ENCODE measurements at places on chromosomes 2 and 18.

GRCh38 chr18:8177330-8178016 lies 431.8 kb upstream of the RAB12 start:
- DNase-seq = no peak

- DNase-seq = no peak
Measured at GRCh38 chr2:8750221-8750620, 68.4 kb downstream of the ID2 start.

DNA sequence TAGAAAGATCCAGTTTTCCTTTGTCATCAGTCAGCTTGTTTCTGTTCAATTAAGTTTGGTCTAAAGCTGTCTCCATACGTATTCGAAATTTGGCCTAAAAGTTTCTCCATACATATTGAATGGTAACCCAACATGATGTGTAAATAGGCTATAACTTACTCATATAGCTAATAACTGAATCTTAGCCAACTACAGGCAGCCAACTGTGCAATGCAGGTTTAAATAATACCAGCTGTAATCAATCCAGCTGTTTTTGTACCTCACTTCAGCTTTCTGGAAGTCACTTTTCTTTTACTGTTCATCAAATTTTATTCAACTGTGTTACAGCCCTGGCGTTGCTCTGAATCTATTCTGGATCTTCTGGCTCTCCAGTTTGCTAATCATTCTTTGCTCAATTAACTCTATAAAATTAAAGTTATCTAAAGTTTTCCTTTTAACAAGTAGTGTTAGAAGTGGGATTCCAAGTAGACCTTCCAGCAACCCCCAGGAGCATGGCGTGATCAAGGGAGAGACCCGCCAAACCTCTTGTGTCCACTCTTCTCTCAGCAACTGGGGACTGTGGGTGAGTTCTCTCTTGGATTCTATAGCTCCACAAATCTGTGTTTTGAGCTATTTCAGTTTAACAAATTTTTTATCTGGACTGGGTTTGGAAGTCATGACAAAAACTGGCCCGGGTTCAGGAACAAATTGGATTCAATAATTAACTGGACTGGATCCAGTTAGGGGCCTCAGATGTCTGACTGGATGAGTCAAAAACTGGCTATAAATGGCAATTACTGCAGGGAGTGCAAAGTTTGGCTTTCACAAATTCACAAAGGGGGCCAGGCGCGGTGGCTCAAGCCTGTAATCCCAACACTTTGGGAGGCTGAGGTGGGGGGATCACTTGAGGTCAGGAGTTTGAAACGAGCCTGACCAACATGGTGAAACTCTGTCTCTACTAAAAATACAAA lies 329.7 kb upstream of the ST6GAL2 start:
- no peak for DNase-seq

- no peak for DNase-seq
Measured at GRCh38 chr2:75525434-75526310, 35.1 kb downstream of the EVA1A start.

DNA sequence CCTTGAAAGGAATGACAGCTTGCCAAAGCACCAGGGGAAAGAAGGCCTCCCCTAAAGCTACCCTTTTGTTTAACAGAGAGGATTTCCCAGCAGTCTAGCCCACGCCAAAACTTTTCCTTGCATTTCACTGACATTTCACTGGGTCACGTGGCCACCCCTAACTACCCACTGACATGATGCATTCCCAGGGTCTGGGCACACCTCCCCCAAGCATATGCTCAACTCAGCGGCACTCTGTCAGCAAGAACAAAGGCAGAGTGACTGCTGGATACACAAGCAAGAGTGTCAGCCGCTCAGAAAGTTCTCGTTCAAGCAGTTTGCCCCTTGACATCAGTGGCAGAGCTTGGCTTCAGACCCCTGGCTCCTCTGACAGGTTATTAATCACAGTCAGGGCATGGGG lies 34.2 kb upstream of the MARCO start:
- no peak for DNase-seq

DNA sequence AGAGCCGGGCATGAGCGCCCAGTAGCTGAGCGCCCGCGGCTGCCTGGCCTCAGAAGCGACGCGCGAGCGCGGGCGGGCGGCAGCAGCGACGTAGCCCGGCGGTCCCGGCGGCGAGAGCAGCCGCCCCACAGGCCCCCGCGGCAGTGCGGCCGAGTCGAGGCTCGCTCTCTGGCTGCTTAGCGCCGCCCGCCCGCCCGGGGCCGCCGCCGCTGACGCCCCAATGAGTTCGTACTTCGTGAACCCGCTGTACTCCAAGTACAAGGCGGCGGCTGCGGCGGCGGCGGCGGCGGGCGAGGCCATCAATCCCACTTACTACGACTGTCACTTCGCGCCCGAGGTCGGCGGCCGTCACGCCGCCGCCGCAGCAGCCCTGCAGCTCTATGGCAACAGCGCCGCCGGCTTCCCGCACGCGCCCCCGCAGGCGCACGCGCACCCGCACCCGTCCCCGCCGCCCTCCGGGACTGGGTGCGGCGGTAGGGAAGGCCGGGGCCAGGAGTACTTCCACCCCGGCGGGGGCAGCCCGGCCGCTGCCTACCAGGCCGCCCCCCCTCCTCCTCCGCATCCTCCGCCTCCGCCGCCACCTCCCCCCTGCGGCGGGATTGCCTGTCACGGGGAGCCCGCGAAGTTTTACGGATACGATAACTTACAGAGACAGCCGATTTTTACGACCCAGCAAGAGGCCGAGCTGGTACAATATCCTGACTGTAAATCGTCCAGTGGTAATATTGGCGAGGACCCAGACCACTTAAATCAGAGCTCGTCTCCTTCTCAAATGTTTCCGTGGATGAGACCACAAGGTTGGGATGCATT lies 847 bp downstream of the HOXD8 start:
- no peak for DNase-seq

GRCh38 chr2:71511776-71512175 lies 58.4 kb downstream of the DYSF start:
- no peak for DNase-seq

DNA sequence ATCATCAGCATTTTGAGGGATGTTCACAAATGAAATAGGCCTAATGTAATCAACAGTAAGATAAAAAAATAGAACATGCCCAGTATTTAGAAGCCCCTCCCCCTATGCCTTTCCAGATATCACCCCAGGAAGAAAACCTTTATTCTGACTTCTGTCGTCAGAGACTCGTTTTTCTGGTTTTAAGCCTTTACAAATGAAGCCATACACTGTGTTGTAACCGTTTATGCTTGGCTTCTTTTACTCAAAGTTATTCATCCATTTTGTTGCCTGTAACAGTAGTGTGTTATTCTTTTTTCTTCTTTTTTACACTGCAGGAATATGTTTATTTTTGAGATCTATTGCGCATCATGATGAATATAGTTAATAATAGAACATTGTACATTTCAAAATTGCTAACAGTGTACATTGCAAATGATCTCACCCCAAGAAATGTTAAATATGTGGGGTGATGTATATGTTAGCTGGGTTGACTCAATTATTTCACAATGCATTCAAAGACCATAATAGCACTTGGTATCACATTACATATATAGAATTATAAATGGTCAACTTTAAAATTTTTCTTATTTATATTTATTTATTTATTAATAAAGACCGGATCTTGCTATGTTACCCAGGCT lies 28.1 kb upstream of the PNPT1 start:
- no peak for DNase-seq

DNA sequence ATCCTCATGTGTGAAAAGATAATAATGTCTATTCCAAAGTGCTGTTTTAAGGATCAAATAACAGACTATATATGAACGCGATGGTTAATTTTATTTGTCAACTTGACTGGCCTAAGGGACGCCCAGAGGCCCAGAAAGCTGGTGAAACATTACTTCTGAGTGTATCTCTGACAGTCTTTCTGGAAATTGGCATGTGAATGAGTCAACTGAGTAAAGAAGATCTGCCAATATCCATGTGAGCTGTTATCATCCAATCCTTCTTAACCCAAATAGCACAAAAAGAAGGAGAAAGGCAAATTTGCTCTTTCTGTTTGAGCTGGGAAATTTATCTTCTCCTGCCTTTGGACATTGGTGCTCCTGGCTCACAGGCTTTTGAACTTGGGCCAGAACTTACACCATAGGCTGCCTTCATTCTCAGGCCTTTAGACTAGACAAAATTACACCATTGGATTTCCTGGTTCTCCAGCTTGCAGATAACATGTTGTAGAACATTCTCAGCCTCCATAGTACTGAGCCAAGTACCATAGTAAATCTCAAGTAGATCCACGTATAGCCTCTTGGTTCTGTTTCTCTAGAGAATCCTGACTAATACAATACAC lies 114.7 kb upstream of the DOCK10 start:
- DNase-seq = no peak

GRCh38 chr2:197517150-197517549 lies 1.3 kb downstream of the MOB4 start:
- no peak for DNase-seq

GRCh38 chr2:236889791-236890704 lies 195.6 kb upstream of the COPS8 start:
- no peak for DNase-seq

DNA sequence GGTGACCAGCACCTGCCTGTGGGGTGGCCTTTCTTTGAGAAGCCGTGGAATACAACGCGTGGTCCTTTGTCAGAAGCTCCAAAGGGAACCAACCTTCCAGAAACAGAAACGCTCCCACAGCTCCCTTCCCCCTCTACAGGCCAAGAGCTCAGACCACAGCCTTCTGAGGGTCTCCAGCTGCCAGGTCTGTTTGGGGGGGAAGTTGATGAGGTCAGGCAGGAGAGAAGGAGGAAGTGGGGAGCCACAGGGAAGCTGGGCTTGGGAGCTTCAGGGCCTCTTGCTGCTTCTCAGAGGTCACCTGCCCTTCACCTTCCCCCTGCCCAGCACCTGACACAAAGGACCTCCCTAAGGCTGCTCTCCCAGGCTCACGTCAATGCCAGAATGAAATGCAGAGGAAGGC lies 287.7 kb upstream of the ID2 start:
- no peak for DNase-seq

DNA sequence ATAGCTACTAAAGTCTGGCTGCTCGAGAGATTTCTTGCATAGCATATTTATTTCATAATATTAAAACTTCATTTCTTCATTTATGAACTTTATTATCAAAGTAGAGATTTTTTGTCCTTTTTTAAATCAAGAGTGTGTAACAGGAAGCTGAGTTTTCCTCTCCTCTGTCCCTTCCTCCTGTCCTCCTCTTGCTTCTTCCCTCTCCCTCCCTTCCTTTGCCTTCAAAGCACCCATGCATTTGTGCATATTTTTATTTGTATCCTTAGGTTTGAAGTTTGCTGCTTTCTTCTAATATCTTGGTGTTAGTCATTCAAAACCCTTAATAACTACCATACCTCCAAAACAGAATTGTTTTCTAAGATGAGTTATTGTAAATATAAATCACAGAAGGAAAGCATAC lies 174.6 kb downstream of the SNTG2 start:
- no peak for DNase-seq

GRCh38 chr2:216545359-216545758 lies 46.7 kb downstream of the RPL37A start:
- no peak for DNase-seq

DNA sequence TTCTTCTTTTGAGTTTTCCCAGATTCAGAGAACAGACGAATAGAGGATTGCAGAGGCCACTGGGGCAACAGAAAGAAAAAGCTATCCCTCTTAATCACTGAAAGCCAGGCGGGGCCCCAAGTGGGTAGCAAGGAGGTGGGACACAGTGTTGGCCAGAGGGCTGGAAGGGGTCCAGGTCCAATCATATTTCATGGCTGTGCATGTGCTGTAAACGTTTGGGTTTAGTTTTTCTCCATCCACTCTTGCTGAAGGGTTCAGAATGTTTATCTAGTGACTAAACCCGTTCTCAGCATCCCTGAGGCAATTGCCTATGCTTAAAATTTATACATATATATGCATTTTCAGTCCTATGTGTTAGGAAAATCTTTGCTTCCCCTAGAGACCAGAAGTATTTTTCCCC lies 99.4 kb upstream of the EPHA4 start:
- DNase-seq = no peak

GRCh38 chr2:195871326-195871725 lies 197.3 kb downstream of the DNAH7 start:
- DNase-seq = no peak

- no peak for DNase-seq
Measured at GRCh38 chr2:65357959-65358294, 74.5 kb downstream of the SPRED2 start.

- DNase-seq = no peak
Measured at GRCh38 chr2:214246417-214246816, 164.4 kb upstream of the VWC2L start.

- DNase-seq = no peak
Measured at GRCh38 chr18:34330308-34330707, 105.6 kb upstream of the NOL4 start.

GRCh38 chr2:102120701-102121159 lies 21.8 kb upstream of the IL1R1 start:
- DNase-seq = no peak

GRCh38 chr2:27823569-27823968 lies 52.0 kb downstream of the MRPL33 start:
- DNase-seq = no peak

- no peak for DNase-seq
Measured at GRCh38 chr2:177728920-177729319, 336.3 kb downstream of the AGPS start.

- no peak for DNase-seq
Measured at GRCh38 chr2:60771508-60771907, 15.4 kb downstream of the PAPOLG start.

- DNase-seq = no peak
Measured at GRCh38 chr2:73983322-73984202, 1.1 kb upstream of the TET3 start.

DNA sequence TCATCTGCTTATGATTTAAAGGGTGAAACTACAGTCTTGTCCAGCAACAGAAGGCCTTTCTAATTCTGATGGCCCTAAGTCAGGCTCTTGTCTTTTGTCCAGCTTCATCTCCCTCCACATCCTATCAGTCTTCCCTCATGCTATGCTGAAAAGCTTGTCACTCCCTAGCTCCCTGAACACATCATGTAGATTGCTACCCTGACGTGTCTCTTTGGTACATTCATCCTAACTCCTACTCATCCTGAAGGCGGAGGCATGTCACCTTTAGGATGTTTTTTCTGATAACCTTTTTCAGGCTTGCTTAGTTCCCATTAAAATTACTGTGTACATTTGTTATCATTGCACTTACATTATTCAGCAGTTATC lies 78.4 kb upstream of the ARL5A start:
- no peak for DNase-seq

GRCh38 chr2:69177063-69177771 lies 164.2 kb downstream of the ANTXR1 start:
- no peak for DNase-seq

GRCh38 chr2:127913808-127914457 lies 28.2 kb upstream of the AMMECR1L start:
- no peak for DNase-seq

- DNase-seq = peak; percentile 49
Measured at GRCh38 chr18:48931680-48932461, 18.9 kb downstream of the SMAD7 start.
